D721Med (cell line): ENCODE measurements at places on chromosomes 12 and 14.

GRCh38 chr14:69154779-69155178 is 1.9 kb upstream of the DCAF5 start:
- no peak for DNase-seq

DNA sequence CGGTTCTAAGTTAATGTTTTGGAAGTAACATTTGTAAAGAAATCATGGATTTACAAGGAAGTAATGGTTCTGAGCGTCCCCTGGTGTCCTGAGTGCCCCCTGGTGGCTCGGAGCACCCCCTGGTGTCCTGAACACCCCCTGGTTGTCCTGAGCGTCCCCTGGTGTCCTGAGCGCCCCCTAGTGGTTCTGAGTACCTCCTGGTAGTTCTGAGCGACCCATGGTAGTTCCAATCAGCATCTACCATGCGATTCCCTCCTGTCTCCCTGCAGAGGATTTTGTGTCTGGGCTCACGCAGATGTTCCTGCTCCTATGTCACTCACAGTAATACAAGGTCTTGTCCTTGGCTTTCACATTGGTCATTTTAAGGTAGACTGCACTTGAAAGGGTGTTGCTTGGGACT is 1352.9 kb downstream of the TMEM121 start:
- DNase-seq, result no peak

GRCh38 chr12:1797011-1797901 is 23.1 kb upstream of the LRTM2 start:
- no peak for DNase-seq

DNA sequence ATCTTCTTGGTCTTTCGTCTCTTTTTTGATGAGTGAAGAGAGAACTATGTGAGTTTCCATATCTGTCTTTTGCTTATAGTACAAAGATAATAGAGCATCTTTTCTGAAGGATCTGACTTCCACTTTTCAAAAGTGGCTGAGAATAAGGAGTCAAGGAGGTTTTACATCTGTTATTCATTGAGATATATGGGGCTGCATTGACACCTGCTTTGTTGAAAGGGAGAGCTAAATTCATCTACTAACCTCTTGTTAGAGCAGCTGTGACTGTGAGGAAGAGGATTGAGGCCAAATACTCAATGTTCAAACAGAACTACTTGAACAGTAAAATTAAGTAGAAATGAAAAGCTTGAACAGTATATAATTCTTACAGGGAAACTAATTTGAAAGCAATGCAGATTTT is 130.2 kb upstream of the ATP2B1 start:
- no peak for DNase-seq

DNA sequence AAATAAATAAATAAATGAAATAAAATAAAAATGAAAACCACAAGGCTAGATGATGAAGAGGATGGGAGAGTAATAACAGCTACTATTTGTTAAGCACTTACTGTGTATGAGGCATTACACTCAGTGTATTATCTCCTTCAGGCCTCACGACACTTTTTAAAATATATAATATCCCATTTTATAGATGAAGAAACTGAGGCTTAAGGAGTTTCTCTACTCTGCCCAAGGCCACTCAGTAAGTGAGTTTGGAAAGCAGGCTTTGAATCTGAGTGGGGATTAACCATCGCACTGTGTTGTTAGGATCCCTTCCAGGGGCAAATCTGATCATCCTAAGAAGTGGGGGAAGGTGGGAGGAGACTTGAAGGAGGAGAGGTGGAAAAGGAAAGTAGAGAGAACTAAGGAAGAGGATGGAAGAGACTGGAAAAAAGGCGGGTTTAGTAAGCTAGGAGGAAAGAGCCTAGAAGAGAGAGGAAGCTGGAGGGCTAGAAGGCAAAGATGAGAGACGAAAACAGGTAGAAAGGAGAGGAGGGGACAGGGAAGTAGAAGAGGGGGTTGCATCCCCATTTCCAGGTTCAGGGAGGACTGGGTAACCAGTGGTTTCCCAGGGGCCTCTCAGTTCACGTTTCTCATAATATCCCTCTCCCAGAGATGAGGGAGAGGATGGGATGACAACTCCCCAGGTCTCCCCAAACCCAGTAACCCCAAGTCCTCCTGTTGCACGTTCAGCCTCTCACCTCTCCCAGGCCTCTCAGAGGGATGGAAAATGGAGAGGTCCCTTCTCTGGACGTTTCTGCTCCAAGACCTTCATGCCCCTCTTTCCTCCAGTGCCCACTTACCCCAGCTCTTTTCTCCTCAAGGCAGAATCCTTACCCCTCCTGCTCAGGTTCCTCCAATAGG is 1.7 kb downstream of the STAT6 start:
- DNase-seq, result peak; percentile 24

- DNase-seq, result no peak
These were observed 13.6 kb upstream of the TPCN1 start for GRCh38 chr12:113207613-113208040.

GRCh38 chr12:130909111-130909510 is 37.2 kb downstream of the RAN start:
- no peak for DNase-seq

GRCh38 chr14:21029917-21030316 is at the start of gene TPPP2:
TSS of gene TPPP2 (plus strand) at chr14:21030217. CDS start at chr14:21030582, 365 bp downstream.
- no peak for DNase-seq

- no peak for DNase-seq
These were observed 173.4 kb upstream of the PZP start for GRCh38 chr12:9381619-9382018.

DNA sequence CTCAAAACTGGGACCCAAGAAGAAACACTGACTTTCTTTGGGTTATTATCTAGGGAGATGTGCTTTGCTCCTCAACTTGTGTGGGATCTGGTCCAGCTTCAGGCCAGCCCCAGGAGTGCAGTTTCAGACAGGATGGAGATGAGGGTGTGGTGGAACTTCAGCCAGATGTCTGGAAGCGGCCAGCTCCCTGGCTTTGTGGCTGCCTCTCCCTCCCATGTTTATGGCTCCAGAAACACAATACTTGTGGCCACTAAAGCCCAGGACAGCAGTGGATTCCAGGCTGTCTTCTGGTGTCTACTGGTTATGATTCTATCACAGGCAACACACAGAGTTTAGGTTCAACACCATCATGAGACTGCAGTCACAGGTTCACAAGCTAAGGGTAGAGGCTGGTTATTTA is 44.2 kb upstream of the EMP1 start:
- DNase-seq, result no peak
